D341Med (cell line): ENCODE measurements at places on chromosomes 4 and X.

- DNase-seq, result no peak
These were observed 120.3 kb downstream of the PDE5A start for GRCh38 chr4:119508281-119508680.

- DNase-seq, result no peak
These were observed 50.5 kb upstream of the GUCY1A1 start for GRCh38 chr4:155616117-155616516.

- DNase-seq, result peak; percentile 54
These were observed 2.9 kb downstream of the HCFC1 start for GRCh38 chrX:153968754-153969124.

DNA sequence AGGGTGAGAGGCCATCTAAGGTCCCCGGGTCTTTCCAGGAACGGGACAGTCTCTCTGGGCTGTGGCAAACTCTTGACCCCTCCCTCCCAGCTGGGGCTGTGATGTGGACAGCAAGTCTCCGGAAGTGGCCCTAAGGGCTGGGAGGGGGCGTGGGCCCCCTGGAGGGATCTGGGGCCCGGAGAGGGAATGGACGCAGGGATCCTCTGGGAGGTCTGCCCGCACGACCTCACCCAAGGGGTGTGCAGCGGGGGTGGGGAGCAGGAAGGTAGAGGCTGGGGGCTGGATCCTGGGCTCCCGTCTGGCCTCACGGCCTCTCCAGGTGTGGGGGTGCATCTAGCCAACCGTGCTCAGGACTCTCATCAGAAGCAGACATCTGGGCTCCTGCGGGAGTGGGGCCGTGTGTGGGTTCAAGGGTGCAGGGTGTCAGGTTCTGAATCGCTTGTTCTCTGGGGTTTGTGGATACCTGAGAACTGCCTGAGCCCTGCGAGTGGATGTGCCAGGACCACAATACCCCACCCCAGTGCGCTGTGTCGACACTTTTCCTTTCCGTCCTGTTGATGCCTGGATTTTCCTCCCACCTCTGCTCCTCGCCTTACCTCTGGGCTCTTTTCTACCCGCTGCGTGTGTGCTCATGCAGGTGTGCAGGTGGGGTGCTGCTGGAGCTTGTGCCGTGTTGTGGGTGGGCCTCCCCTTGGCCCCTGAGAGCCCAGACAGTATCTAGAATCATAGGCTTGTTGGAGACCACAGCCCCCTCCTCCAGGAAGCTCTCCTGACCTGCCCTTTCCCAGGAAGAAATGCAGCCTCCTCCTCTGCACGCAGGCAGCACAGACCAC is 915 bp downstream of the CPZ start:
- no peak for DNase-seq

GRCh38 chr4:140141210-140141835 is 12.7 kb downstream of the MAML3 start:
- no peak for DNase-seq

DNA sequence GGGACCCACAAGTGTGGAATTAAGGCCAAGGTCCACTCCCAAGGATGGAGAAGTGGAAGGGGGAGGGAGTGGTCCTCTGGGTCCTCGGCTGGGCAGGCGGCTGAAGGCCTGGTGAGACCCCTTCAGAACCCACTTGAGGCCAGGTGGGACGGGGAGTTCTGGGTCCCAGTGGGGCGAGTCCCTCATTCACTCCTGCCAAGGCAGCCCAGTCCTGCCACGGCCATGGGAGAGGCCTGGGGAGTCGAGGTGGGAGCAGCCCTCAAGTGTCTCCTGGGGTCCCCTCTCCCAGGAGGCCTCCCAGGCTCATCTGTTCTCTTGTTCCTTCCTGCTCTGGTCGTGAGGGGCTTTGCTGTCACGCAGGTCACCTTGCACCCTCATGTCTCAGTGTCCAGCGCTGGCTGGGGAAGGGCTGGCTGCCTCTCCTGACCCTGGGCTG is 6.1 kb upstream of the SH3BP2 start:
- no peak for DNase-seq

DNA sequence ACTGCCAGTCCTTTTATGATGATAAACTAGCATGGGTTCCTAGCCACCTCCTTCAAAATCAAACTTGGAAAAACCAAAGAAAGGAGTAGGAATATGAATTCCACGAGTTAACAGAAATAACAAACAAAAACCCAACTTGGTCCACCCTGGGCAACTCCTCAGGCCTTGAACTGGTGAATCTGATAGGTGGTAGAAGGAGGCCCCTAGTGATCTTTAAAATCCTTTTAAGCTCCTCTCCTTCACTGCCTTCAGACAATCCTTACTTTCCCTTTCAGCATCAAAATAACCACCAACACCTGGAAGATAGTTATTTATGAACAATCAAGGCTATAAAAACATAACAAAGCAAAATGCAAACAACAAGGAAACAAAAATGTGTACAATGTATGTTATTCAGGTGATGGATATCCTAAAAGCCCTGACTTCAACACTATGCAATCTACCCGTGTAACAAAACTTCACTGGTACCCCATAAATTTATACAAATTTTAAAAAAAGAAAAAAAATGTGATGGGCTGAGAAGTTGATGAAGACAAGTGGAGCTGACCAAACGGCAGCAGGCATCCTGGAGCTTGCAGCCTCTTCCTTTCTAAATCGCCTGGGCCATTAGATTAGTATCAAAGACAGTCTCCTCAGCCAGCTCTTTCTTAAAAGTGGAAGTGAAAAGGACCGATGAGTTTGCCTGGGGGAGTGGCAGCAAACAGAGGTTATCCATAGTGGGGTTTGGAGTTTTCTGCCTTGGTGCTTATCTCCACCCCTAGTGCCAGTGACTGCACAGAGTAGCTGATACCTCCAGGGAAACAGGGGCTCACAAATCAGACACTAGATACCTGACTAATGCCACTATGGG is 179.6 kb downstream of the TMA16 start:
- DNase-seq, result no peak

DNA sequence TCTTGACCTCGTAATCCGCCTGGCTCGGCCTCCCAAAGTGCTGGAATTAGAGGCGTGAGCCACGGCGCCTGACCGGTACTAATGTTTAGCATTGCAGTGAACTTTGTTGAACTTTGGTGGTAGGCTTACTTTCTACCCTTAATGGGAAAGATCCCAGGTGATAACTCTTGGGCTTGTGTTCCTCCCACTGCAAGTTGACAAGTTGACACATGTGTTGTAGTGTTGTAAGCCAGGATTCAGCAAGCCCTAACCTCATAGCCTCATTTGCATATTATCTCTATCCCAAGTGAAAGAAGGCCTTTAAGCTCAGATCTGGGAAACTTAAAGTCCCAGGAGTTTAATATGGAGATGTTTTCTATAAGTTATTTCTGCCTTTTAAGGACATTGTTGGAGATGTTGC is 80.0 kb upstream of the CLCN4 start:
- DNase-seq, result no peak

- peak; percentile 48 for DNase-seq
These were observed 57.6 kb downstream of the RFC1 start for GRCh38 chr4:39308611-39309010.

DNA sequence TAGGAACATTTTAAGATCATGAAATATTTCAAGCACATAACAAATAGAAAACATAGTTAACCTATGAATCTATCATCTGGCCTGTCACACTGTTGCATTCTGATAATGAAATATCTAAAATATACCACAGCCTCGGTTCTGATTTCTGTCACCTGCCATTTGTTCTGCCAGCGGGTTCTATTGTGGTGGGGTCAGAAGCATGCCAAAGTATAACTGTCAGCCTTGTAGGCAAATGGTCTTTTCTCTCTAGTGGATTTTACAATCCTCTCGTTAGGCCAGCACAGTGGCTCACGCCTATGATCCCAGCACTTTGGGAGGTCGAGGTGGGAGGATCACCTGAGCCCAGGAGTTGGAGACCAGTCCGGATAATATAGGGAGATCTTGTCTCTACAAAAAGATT is 47.9 kb downstream of the HTRA3 start:
- DNase-seq, result no peak

DNA sequence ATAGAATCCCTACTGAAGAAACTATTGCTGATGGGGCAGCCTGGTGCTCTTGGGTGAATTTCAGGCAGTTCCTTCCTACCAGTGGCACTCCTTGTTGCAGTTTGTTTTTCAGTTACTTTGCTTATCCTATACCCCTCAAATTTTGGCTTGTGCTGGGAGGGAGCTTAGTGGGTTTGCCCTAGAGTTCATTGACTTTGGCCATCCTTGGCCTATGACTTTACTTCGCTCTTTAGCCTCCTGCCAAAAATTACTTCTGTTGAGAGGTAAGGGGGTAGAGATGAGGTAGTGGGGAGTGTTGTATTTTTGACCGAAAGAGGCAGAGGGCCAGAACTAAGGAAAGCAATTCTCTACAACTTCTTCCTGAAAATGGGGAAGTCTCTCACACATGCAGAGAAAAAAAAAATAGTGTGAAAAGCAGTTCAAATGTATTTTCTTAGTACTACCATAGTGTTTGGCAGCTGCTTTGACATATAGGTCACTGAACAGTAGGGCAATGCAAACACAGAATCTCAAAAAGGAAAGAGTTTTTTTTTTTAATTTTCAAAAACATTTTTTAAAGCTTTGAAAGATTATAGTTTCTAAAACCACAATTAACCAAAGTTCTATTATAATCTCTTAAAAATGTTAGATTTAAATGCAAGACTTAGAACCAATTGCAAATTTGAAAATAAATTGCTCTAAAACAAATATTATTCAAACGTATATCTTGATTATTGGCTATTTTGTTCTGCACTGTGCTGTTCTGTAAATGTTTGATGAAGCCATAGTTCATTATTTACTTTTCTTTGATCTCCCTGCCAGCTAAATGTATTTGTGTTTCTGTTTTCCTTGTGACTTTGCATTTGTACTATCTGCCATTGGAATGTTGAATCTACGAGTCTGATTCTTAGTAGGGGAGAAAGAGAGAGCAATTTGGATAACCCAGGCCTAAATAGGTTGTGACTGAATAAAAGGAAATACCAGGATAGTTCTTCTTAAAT is 73.6 kb downstream of the DCK start:
- DNase-seq, result no peak

DNA sequence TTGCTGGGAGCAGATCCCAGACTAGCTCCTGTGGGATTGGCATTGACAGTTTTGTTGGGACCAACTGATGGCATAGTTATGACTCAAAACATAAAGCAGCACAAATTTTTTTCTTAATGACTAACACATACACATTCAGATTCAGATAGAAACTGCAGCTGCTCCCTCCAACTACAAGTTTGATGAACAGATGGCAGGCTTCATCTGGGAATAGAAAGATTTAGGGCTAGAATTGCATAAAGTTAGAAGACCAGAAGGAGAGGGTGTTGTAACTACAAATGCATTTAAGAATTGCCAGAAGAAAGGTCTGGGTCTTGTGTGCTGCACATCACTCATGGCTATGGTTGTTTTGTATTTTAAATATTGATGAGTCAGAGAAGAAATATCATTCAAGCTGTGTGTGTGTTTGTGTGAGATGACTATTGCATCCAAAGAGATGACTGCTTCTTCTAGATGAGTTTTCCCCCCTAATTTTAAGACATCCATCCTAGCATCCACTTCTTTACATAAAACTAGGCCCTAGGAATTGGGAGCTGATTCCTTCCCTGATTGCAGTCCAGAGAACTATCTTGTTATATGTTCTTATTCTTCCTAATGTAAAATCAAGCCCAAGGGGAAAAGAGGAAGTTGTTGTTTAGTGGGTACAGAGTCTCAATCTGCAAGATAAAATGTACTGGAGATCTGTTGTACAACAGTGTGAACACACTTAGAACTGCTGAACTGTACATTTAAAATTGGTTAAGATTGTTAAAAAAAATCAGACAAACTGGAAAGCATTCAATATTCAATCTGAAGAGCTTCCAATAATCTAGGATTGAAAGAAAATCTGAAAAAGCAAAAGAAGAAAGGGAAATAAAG is 175.1 kb downstream of the PARM1 start:
- DNase-seq, result no peak

- no peak for DNase-seq
These were observed 233.0 kb upstream of the SLC7A11 start for GRCh38 chr4:138475116-138475515.

- DNase-seq, result no peak
These were observed 328.7 kb downstream of the PCDH18 start for GRCh38 chr4:137203601-137204000.

GRCh38 chrX:46208225-46208854 is 336.9 kb downstream of the ZNF674 start:
- no peak for DNase-seq

DNA sequence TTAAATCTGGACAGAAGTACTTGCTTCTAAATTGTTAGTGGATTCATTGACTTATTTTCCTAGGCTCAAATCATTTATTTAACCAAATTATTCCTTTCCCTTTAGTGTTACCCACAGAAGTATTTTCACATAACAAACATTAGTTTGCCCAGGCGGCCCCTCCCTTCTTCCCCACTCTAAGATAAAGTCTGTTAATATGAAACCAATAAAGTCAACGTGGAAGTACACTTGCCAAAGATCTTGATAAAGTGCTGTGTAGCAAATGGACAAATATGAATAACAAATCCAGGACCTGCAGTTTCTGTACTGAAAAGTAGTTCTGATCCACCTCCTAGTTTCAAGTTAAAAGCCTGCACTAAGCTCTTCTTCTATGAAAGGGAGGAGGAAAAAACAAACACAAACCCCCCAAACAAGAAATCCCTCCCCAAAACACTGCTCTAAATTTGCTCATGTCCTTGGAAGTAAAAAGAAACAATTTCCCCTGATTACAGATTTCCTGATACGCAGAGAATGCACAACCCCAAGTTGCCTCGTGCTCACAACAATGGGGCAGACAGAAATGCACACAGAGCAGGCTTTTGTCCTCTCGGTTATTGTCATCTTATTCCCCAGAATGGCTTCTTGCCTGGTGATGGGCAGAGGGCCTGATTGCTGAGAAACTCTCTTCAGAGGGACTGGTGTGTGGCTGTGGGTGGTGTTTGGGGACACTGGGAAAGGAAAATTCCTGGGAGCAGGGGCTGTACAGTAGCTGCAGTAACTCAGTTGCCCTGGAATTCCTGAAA is 23.2 kb downstream of the TMSB4X start:
- no peak for DNase-seq

- DNase-seq, result no peak
These were observed 348.6 kb downstream of the PTTG2 start for GRCh38 chr4:38308728-38309311.

DNA sequence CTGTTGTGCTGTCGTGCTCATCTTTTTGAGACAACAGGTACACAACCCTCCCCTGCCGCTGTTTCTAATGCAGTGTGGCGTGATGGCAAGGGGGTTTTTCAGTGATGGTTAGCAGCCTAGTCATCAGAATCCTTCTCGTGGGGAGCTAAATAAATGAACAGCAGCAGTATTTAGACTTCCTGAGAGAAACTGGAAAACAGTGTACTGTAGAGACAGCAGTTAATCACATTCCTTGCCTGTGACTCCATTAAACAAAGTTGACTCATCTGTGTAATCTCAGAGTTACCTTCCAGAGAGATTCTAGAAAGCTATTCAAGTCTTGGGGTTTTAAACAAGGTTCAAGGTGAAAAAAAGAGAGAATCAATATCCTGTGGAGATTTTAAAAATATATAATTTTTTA is 1753.2 kb upstream of the PCDH7 start:
- DNase-seq, result no peak

GRCh38 chr4:10856271-10856782 is 171.8 kb upstream of the CLNK start:
- DNase-seq, result no peak

GRCh38 chr4:183837222-183837621 is 67.9 kb upstream of the STOX2 start:
- DNase-seq, result no peak

- no peak for DNase-seq
These were observed 181.5 kb downstream of the SLIT2 start for GRCh38 chr4:20433097-20433705.
